Thoracic aorta endothelial cell (primary cell): ENCODE measurements at places on chromosomes 7 and 10. TPM values are rescaled to one million over a fixed set of nuclear protein-coding genes. Genes with fewer than 3 reads are reported as not detected.

INTS15 gene
- total RNA-seq, result 19.2 and 26.7 TPM in 2 replicates

NPY4R gene
- total RNA-seq, result not detected in 2 replicates

ADAM8 gene
- total RNA-seq, result 0.07 and 0.13 TPM in 2 replicates

CCL24 gene
- total RNA-seq, result 0.53 TPM in 1 of 2 replicates, not detected in the other

RNF148 gene
- 4.1 and 4.4 TPM in 2 replicates for total RNA-seq

HTR7 gene
- 0.07 and 0.13 TPM in 2 replicates for total RNA-seq

TMEM176A gene
- not detected in 2 replicates for total RNA-seq

ZNF12 gene
- 20.2 and 21.3 TPM in 2 replicates for total RNA-seq
